ENCODE measurements at places on chromosomes 5 and 9.
A peak's percentile ranks its signal among the peaks of the same experiment; 100 is the strongest.

DNA sequence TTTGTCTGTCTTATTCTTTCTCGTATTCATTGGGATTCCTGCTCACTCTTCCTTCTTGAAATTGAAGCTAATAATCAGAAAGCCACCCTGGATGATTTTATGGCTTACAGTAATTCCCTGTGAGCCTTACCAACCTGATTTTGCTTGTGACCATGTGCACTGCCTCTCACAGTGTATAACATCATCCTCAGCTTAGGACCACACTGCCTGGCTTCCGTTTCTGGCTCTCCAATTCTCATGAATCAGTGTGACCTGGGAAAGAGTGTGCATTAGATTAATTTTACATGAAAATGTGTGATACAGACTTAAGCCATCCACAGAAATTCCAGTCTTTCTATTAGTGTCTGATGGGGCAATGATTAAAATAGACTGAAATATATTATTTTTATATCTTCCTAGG, 126.8 kb upstream of the DMRT1 start:
- no peak for DNase-seq

DNA sequence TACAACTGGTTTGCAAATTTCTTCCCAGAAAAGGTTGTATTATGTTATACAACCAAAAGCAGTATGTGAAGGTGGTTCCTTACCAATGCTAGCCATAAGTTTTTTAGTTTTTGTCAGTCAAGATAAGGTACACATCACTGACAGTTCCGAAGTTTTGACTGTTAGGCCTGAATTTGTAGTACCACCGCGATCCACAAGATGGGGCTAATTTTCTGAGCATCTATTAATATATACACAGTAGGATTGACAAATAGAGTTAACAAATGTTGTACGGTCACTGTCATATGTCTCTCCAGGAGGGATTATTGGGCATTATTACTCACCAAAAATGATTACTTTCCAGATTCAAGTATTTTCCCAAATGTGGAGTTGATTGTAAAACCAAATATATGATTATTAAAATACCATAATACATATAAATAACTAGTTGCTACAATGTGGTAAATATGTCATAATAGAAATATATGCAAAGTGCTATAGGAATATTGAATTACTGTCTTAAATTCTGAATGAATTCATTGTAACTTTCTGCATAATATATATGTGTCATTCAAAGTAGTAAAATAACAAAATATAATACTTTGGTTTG, 28.4 kb upstream of the LRRC19 start:
- DNase-seq: peak; percentile 40

DNA sequence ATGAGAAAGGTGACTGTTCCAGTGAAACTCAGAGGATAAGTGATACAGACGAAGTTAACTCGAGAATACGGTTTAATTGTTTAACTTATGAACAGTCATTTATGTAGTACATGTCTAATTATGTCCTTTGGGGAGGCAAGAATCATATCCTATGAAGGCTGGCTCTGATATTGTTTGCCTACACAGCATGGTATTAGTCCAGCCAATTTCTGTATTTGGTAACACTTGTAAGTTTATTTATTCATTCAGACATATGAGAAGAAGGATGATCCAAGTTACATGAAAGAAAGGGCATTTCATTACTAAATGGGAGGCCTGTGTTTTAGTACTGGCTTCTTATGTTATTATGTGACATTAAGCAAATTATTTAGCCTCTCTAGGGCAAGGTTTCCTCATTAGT, 199.7 kb downstream of the NNT start:
- DNase-seq: no peak

DNA sequence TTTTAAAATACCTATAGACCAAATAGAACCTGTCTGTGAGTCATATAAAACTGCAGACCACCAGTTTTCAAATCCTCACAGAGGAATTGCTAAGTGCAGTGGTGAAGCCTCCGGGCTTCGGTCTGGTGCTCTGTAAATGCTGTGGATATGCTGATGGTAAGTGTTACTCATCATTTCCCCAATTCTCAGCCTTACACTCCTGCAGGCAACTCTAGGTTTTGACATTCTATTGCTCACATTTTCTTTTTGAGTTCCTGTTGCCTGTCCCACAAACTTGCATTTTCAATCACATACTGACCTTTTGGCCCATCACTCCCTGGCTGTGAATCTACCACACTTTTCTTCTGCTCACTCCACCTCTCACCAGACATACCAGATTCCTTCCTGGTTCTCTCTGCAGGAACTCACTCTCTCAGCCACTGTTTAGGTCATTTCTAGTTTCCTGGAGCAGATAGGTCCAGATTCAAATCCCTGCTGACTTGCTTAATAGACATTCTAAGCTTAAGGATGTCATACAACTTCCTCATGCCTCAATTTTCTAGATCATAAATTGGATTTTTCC, 192.9 kb downstream of the RAB3C start:
- DNase-seq: no peak

GRCh38 chr9:32926911-32927310, 74.5 kb downstream of the APTX start:
- no peak for DNase-seq

- DNase-seq: no peak
These were observed 236.1 kb downstream of the PAPPA start for GRCh38 chr9:116389541-116390302.

- no peak for DNase-seq
These were observed 9.7 kb upstream of the ANKDD1B start for GRCh38 chr5:75601567-75601966.

GRCh38 chr9:35852267-35852815, 17.9 kb downstream of the OR13J1 start:
- DNase-seq: no peak

- peak; percentile 85 for DNase-seq
These were observed 370.6 kb downstream of the DMRTA1 start for GRCh38 chr9:22817181-22817580.

- no peak for DNase-seq
These were observed 130.3 kb upstream of the FAM120A start for GRCh38 chr9:93321220-93321610.

GRCh38 chr9:14715102-14715501, 7.4 kb downstream of the CER1 start:
- peak; percentile 36 for DNase-seq

DNA sequence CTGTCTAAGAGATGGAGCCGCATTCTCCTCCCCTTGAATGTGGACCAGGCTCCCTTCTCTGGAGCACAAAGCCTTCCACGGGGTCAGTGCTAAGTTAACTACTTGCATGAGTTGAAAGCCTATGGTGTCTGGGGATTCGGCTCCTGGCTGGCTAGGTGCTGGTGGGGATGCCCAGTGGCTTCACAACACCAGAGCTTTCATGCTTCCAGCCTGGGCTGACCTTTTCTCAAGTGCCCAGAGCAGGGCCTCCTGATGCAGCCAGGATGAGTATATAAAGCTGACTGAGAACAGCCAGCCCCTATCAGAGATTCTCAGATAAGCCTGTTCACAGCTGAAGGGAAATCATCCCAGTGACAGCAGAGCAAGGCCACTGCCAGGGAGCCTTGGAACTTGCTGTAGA, 11.8 kb downstream of the GALNT12 start:
- no peak for DNase-seq

DNA sequence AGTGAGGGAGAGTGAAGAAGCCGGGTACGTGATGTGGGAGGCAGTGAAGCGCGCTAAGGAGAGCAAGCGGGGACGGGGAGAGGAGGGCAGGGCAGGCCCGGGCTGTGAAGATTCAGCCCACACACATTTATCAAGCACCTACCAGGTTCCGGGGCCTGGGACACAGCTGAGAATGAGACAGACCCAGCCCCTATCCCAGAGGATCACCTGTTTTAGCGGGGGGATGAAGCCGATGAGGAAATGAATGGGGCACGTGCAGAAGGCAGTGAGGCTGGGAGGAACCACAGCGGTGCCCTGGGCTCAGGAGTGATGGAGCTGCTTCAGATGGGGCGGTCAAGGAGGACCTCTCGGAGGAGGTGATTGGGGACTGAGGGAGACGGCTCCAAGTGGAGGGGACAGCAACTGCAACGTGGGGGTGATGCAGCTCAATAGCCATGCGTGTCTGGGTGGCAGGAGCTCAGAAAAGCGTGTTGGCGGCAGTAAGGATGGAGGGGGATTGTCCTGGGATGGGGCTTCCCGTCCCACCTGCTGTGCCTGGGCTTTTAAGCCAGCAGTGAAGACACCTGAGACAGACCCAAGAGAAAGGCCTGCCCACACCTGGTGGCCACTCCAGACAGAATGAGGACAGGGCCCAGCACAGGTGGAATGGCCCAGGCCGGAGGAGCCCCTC, 77.5 kb upstream of the UNC5A start:
- no peak for DNase-seq

GRCh38 chr9:117415358-117415914, 579 bp upstream of the ASTN2 start:
- no peak for DNase-seq

GRCh38 chr5:34923694-34924461, 5.5 kb upstream of the DNAJC21 start:
- peak; percentile 86 for DNase-seq

DNA sequence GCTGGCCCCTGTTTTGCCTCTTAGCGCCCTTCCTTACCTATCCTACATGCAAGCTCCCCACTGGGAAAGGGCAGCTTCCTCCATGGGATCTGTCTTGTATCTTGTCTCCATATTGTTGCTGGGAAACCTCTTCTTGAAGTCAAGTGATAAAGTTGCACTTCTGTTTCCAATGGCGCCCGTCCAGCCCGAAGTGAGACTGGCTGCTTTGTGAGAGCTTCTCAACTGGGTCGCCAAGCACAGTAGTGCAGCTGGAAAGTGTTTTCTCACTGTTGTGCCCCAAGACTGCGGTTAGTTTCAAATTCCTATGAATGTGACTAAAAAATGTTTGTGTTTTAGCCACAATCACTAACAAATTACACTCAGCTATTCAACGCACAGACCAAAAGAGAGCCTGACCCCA, 506.6 kb upstream of the MPDZ start:
- peak; percentile 69 for DNase-seq

DNA sequence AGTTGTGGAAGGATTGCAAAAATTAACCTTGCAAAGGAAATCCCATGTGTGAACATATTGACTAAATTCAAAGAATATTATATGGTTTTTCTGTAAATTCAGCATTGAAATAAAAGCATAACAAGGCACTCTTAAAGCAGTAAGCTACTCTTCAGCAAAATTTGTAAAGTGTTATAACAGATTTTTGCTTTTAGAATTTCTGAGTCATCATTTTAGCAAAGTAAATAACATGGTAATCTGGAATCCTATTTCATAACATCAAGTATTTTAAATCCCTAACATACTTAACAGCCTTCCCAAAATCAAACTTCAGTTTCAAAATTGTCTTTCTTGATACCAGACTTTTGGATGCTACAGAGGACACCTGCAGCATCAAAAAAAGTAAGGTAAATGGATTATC, 436.0 kb upstream of the CDH9 start:
- no peak for DNase-seq

GRCh38 chr5:16931334-16932110, 4.6 kb downstream of the MYO10 start:
- DNase-seq: peak; percentile 39

- no peak for DNase-seq
These were observed 14.3 kb upstream of the PITX1 start for GRCh38 chr5:135048286-135048685.

Data from fibroblast of skin of right quadriceps (primary cell).